ENCODE measurements at places on chromosomes 12 and 14.

DNA sequence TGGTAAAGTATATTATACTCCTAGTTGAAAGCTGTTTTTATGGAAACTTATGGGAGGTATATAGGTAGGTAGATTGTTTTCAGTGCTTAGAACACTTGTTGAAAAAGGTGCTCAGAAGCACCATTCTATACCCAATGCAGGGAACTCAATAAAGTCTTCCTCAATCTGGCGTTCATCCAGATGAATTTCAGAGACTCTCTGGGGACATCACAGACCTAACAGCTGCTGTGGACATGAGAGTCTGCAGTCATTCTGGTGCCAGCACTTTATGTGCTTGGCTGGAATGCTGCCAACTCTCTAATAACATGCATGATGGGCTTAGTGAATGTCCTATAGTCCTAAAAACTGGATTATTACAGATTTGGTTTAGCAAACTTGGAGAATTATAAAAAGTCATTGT lies 115.9 kb downstream of the NTN4 start:
- no peak for DNase-seq

DNA sequence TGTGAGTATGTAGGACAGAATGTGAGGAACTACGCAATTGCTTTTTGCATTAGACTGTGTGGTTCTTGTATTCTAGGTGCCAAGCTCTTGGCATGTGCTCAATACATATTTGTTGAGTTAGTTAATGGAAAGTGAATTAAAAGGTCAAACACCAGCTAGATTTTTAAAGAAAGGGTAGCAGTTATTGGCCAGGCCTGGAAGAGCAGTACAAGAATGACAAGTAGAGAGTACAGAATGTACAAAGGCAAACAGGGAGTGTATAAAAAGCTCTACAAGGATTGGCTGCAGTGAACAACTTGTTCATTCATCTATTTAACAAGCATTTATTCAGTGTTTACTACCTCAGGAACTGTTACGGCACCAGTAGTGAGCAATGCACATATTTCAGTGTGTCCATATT lies 854.0 kb upstream of the SEL1L start:
- no peak for DNase-seq

DNA sequence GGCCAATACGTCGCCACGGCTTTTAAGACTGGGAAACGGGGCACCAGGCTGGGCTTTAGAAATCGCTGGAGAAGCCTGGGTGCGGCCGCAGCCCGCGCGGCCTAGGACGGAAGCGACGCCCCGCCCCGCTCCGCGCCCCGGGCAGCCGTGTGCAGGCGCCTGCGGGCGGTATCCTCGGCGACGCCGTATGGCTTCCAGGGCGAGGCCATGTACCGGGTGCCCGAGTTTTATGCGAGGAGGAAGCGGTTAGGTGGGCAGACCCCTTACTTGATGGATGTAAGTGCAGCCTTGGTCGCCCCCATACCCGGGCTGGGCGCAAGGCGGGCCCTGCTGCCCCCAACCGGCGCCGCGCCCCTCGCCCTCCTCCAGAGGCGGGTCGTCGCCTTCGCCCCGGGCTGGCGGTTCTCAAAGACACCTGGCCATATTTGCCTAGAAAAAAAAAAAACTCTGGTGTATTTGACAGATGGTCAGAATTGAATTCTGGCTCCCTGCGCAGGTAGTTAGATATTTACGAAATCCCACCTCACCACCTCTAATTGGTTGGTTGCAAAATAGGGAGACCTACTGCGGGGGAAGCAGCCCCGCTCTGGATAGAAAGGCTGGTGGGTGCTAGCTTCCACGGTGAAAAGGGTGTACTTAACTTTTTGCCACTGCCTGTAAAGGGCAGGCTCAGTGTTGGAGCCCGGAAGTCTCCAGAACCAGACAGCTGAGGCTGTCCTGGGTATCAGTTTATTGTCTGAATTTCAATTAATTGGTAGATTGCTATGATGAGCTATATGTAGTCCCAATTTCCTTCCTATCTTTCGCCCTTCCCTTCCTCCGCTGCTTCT lies at the start of gene PPP1R36:
Gene PPP1R36, plus strand, starts transcription at position 171 of the 830 bp plus-strand sequence. Its CDS starts 37 bp downstream, at position 208.
- DNase-seq: no peak

- DNase-seq: no peak
Observed at GRCh38 chr14:89625731-89626232, 208.7 kb upstream of the FOXN3 start.

GRCh38 chr14:50056435-50056834 lies 59.9 kb downstream of the VCPKMT start:
- DNase-seq: no peak

GRCh38 chr12:108403952-108404351 lies 64.8 kb upstream of the CMKLR1 start:
- DNase-seq: no peak

DNA sequence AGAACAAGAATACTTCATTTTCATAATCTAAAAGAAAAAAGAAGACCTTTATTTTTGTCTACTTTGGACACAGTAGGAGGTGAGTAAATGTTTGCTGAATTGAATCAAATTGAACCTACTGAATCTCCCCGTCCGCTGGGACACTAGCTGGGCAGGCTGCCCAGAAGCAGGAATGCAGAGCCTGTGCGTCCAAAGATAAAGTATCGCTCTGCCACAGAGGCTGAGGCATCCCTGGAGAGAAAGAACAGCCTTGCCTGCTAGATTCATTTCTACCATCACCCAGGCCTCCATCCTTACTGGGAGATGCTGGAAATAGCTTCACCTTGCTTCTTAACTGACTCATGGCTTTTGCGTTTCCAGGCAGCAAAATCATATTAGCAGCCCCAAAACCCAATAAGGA lies 64.1 kb upstream of the TSPAN11 start:
- DNase-seq: no peak

DNA sequence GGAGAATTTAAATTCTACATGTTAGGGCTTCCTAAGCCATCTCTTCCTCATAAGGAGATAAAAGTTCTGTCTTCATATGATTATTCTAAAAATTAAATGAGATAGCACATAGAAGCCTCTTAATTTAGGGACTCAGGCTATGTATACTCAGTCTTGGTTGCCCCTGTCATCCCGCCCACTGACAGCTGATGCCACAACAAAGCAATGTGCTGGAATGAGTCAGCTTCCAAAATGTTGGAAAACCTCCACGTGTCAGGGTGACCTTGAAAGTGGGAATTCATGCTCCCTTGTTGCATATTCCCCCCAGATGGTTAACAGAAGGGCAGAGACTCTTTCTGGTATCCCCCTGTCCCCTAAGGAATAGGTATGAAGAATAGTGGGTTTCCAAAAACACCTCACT lies 238.0 kb upstream of the DDHD1 start:
- DNase-seq: no peak

GRCh38 chr14:106551265-106551664 lies 1024.9 kb downstream of the TMEM121 start:
- DNase-seq: no peak

- DNase-seq: no peak
Observed at GRCh38 chr14:75554482-75554881, 23.9 kb upstream of the FLVCR2 start.

GRCh38 chr12:52144512-52145227 lies 47.1 kb downstream of the KRT80 start:
- no peak for DNase-seq

GRCh38 chr12:57250541-57250940 lies 446 bp downstream of the STAC3 start:
- DNase-seq: no peak

DNA sequence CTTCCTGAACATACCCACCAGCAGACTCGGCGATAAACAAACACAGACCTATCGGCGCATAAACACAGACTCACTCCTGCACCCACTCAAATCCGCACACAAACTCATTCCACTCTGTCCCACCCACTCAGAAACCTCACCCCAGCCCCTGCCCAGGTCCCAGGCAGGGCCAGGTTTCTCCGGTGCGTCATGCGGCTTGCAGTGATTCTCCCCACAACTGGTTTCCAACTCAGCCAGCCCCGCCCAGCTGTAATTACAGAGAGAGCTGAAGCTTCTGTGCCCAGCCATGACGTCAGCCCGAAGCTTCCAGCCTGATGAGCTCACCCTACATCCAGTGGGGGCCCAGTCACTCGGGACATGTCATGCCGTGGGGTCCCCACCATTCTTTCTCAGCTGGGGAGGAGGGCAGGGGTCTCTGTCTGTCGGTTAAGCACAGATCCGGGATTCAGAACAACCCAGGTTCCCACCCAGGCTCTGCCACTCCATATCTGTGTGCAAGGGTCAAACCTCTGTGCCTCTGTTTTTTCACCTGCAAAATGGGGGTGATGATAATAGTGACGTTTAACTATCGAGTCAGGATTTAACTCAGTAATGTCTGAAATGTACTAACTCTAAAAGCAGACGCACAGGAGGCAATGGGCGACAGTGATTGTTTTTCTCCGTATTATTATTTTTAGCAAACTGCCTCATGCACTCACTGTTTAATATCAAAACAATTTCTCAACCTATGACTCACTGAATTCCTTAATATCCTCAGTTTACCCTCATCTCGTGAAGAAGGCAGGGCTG lies 2.3 kb upstream of the HSPB8 start:
- DNase-seq: no peak

DNA sequence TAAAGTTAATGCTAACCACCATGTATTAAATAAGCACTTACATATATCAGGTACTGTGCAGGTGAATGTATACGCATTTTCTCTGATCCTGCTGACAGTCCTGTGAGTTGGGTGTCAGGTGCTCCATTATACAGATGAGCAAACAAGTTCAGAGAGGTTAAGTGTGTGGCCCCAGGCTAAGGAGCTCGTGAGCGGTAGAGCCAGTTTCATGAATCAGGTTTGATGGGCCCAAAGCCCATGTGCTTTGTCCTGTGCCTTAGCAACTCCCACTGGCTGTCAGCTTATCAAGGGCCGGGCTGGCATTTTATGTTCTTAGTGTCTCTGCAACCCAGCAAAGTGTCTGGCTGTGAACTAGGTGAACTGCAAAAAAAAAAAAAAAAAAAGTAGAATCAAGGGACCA lies 701.2 kb upstream of the TBX3 start:
- no peak for DNase-seq

DNA sequence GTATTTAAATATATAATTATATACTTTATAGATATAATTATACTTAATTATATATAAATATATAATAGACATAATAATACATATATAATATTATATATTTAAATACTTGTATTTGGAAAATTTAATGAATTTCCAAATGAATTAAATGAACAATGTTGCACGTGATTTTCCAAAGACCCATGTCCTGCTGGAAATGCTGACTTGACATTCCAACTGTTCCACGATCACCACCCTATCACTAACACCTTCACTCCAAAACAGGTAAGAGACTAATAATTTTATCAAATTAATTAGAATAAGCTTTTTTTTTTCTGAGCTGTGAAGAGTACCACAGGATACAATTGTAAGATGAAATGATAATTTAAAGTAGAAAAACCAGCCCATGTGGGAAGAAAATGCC lies 103.4 kb downstream of the ST8SIA1 start:
- DNase-seq: no peak

DNA sequence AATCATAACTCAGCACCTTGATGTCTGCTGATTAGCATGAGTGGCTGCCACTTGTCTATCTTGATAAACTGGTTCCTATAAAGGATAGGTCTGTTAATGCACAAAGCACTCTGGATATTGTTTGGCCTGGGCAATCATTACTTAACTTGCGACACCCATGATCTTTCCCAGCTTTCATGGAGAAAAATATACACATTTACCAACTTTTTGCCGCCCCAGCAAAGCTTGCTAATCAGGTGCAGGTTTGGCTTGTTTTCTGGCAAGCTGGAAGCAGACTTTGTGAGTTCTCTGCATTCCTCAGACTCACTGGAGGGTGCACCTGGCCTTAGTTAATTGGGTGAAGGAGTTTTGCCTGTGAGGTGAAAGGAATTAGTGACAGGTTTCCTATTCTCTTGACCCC lies 1126.4 kb upstream of the FLRT2 start:
- peak; percentile 65 for DNase-seq

DNA sequence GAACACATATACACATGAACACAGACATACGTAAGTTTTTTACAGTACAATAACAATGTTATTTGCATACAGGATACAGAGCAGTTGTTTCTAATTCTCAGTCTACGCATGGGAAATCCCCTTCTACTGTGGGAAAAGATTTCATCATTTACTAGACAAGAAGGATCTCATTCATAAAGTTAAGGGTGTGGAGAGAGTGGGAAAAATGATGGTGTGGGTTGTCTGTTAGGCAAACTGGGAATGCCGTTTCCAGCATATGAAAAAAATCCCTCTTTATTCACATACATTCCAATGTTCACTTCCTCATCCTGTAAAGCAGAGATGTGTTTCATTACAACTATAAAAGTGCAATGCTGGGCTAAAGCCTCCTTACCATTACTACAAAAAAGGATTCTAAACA lies 120.9 kb downstream of the SINHCAF start:
- no peak for DNase-seq

DNA sequence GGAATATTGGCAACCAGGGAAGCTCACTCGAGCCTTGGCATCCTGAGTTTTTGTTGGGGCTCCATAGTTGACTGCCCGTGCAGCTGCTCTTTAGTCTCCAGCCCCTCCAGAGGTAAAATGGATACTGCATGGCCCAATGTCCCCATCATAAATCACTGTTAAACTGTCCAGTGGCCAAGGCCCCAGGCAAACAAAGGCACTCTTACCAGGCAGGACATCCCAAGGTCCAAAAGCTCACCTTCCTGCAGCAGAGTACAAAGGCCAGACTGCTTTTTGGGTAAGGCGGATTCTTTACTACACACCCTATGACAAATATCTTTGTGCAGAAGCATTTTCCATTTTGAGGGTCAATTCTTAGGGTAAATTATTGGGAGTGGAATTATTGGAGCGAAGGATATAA lies 81.1 kb downstream of the GPATCH2L start:
- DNase-seq: no peak

- no peak for DNase-seq
Observed at GRCh38 chr12:38711054-38711453, 194.3 kb downstream of the CPNE8 start.

GRCh38 chr14:104927432-104927816 lies 2.7 kb downstream of the PLD4 start:
- DNase-seq: no peak

GRCh38 chr14:106013879-106014376 lies 487.5 kb downstream of the TMEM121 start:
- no peak for DNase-seq

DNA sequence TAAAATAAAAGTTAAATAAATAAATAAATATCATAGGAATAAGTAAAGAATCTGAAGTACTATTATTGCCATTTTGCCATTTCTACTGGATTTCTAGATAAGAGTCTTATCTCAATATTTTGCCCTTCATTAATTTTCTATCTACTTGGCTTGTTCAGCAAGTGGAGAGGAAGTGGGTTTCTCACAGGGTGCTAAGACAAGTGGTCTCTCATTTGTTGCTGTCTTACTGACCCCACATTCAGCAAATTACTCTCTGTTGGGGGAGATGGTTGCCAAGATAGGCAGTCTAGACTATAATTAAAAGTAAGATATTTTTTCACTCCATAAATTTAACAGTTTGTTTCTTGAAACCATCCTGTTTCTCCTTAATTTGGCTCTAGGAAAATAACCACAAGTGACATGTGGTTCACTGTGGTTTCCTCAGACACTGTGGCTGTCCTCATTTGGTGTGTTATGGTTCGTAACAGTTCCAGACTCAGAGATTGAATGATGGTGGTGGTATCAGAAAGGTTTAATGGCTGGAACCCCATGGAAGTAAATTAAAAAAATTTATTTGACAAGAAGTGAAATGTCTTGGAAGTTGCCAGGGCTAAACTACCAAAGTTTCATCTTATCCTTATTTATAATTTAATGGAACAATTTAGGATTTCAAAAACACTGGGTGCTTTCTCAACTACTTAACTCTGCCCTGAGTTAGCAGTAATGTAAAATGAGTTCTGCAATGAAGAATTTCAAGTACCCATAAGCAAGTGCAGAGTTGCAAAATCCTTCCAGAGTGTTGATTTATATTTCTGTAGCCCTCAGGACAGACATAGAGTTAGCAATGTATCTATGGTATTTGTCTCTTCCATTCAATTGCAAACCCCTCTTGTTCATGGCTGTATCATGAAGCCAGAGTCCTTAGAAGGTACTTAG lies 214.8 kb downstream of the MSRB3 start:
- DNase-seq: no peak
